ENCODE measurements at places on chromosomes 2 and 18. TPM values are rescaled to one million over a fixed set of nuclear protein-coding genes. Genes with fewer than 3 reads are reported as not detected.

The TTC31 gene
- 7.8 TPM for total RNA-seq

The REL gene
- total RNA-seq, result 2.1 TPM

The CNDP1 gene
- not detected for total RNA-seq

The SCLY gene
- 11.7 TPM for total RNA-seq

The DES gene
- total RNA-seq, result 0.15 TPM

The NAT8 gene
- not detected for total RNA-seq

The TRIB2 gene
- 35.1 TPM for total RNA-seq

The DNAH6 gene
- total RNA-seq, result not detected

The GCG gene
- not detected for total RNA-seq

The LIMS3 gene
- 1.8 TPM for total RNA-seq

The MFF gene
- 42.5 TPM for total RNA-seq

The ASIC4 gene
- total RNA-seq, result 0.70 TPM

The TRABD2A gene
- 8.9 TPM for total RNA-seq

The TNS1 gene
- 103 TPM for total RNA-seq

The UPP2 gene
- total RNA-seq, result not detected

The CFAP221 gene
- total RNA-seq, result not detected

The NETO1 gene
- not detected for total RNA-seq

The TAF1B gene
- 39.7 TPM for total RNA-seq

The CARF gene
- 3.2 TPM for total RNA-seq

The MAP3K19 gene
- total RNA-seq, result not detected

The ANKRD30B gene
- 0.23 TPM for total RNA-seq

The ZSWIM2 gene
- total RNA-seq, result not detected

The DTNA gene
- total RNA-seq, result 39.8 TPM

The GPR45 gene
- not detected for total RNA-seq

The STARD6 gene
- not detected for total RNA-seq

The RAB6C gene
- total RNA-seq, result not detected

The OTX1 gene
- total RNA-seq, result 0.12 TPM

The TMEM198 gene
- 1.3 TPM for total RNA-seq

The KIF5C gene
- total RNA-seq, result 0.08 TPM

Data from smooth muscle cell of the coronary artery (primary cell).